ENCODE measurements at places on chromosomes 5 and 9.

- DNase-seq, result no peak
Measured at GRCh38 chr5:43227655-43228054, 35.6 kb downstream of the NIM1K start.

DNA sequence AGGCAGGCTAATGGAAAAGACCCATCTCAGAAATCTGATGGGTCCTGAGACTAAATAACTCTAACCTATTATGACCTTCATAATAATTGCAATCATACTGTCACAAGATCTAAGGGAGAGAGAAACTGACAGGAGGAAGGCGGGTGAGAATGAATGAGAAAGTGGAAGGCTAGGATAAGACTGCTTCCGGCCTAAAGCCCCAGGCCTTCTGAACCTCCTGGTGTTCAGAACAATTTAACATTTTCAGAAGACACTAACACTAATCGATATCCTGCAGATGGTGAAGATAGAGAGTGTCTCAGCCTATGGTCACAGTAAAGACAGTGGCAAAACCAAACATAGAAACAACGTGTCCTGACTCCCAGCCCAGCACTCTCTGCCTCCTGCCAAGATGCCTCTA is 1.2 kb downstream of the RPS14 start:
- no peak for DNase-seq

GRCh38 chr5:121273833-121274433 is 577.7 kb upstream of the FTMT start:
- no peak for DNase-seq

DNA sequence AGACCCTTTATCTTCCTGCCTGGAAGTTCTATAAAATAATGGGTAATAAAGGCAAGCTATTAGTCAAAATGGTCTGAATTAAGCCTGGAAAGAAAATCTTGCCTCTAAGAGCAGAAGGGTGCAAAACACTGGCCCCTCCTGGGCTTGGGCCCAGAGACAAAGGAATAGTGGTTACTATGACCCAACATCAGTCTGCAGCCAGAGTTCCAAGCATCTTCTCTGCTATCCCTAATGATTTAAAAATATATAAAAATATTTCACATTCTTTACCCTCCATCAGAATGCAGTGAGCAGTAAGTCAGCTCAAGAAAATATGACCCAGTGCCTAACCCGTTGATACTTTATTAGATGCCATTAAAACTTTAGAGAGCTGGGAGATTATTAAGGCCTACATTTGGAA is 14.7 kb downstream of the TNFAIP8 start:
- DNase-seq, result no peak

GRCh38 chr9:35829764-35830096 is 702 bp downstream of the TMEM8B start:
- DNase-seq, result no peak
